Activated naive CD8-positive, alpha-beta T cell treated with anti-CD3 and anti-CD28 coated beads, Interleukin-2, amount 50 U/mL, for 24 hours (primary cell): ENCODE measurements at places on chromosomes 1 and 21.

GRCh38 chr21:37828991-37829390 lies 87.3 kb downstream of the KCNJ6 start:
- no peak for DNase-seq

- no peak for DNase-seq
These were observed 23.5 kb downstream of the CYP4B1 start for GRCh38 chr1:46822248-46822826.

DNA sequence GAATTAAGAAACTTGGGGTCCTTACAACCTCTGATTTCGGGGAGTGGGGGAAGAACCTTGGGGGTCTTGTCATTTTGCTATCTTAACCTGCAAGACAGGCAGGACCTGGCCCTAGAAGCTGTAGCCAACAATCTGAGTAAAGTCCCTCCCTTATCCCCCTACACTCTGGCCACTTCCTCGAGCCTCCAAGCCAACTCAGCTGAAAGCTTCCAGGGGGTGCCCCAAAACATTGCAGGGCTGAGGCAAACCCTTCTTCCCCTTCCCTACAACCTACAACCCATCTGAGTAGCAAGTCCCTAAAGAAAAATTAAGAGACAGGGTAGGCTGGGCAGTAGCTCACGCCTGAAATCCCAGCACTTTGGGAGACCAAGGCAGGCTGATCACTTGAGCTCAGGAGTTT lies 5.0 kb downstream of the CERS2 start:
- DNase-seq, result no peak

DNA sequence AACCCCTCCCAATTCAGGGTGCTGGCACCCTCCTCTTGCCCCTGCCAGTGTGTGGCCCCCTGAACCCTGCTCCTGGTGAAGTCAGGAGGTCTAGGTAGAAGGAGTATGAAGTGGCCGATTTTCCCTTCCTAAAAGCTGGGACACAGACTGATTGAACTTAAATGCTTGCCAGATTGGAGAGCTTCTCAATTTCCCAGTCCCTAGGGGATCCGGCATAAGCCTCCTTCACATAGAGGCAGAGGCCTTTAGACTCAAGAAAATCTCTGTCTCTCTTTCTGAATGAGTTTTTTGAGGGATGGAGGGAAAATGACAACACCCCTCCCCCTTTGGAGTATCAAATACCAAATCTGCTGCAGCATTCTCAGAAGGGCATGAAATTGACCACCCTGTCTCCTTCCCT lies 51.5 kb downstream of the SYT2 start:
- no peak for DNase-seq
